ENCODE measurements at places on chromosomes 13 and 19. TPM values are rescaled to one million over a fixed set of nuclear protein-coding genes. Genes with fewer than 3 reads are reported as not detected.
A peak's percentile ranks its signal among the peaks of the same experiment; 100 is the strongest.

The TEX26 gene
- total RNA-seq: not detected

The PROZ gene
- total RNA-seq: not detected

The COL4A1 gene
- 43.7 TPM for total RNA-seq

The URAD gene
- total RNA-seq: not detected

The KLK15 gene
- total RNA-seq: not detected

The MAP1S gene
- total RNA-seq: 19.3 TPM

The MBD3L3 gene
- not detected for total RNA-seq

The ZNF431 gene
- total RNA-seq: 10.1 TPM

The RNF113B gene
- total RNA-seq: not detected

The HS6ST3 gene
- total RNA-seq: 0.36 TPM

The CBARP gene
- 3.1 TPM for total RNA-seq

The ERICH4 gene
- total RNA-seq: not detected

The CEACAM4 gene
- total RNA-seq: not detected

The RCBTB2 gene
- total RNA-seq: 7.0 TPM

- DNase-seq: no peak
Observed at GRCh38 chr13:20550799-20551198, 16.2 kb upstream of the IFT88 start.

- DNase-seq: no peak
Observed at GRCh38 chr13:88303605-88304004, 632.4 kb downstream of the SLITRK5 start.

DNA sequence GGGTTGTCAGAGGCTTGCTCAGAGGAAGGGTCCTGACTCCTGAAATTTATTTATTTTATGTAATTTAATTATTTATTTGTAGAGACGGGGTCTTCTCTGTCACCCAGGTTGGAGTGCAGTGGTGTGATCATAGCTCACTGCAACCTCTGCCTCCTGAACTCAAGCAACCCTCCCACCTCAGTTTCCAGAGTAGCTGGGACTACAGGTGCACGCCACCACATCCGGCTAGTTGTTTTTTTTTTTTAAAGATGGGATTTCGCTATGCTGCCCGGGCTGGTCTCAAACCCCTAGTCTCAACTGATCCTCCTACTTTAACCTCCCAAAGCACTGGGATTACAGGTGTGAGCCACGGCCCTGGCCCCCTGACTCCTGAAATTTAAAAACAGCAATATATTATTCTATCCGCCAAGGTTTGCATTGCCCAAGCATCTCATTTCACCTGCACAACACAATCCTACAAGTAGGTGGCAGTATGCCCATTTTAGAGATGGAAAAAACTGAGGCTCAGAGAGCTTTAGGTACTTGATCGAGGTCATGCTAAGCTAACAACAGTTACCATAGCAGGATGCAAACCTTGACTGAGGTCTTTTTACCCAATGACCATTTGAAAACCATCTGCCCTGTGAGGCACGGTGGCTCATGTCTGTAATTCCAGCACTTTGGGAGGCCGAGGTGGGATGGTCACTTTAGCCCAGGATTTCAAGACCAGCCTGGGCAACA, 18.1 kb downstream of the ARHGEF18 start:
- DNase-seq: peak; percentile 50

DNA sequence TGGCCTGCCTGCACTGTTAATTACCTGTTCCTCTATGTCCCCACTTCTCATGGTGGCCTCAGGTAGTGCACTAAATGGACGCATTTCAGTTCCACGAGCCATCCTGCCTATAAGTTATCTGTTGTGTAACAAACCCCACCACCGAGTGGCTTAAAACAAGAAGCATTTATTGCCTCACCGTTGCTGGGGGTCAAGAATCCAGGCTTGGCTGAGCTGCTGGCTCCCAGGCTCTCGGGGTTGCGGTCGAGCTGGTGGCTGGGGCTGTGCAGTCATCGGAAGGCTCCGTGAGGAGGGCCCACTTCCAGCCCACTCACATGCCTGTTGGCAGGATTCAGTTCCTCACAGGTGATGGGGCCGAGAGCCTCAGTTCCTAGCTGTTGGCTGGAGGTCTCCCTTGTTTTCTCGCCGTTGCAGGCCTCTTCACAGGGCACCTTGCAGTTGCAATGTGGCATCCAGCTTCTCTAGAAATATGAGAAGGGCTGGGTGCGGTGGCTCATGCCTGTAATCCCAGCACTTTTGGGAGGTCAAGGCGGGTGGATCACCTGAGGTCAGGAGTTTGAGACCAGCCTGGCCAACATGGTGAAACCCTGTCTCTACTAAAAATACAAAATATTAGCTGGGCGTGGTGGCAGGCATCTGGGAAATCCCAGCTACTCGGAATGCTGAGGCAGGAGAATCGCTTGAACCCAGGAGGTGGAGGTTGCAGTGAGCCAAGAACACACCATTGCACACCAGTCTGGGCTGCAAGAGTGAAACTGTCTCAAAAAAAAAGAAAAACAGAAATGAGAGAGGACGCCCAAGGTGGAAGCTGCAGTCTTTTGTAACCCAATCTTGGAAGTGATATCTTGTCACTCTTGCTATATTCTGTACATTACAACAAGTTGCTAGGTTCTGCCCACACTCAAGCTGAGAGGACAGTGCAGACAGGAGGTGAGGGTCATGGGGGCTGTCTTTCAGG, 6.5 kb upstream of the PTOV1 start:
- DNase-seq: no peak

DNA sequence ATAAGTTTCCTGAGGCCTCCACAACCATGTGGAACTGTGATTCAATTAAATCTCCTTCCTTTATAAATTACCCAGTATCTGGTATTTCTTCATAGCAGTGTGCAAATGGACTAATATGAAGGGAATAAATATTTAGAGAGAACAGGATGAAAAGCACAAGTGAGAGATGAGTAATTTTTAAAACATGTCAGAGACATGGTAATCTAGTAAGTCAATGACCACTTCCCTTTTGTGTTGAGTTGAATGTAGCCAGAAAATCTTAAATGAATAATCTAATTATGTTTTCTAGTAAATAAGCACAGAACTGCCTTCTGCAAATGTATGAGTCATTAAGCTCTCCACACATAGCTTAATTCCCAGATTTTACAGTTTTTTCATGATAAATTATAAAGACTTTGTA, 524.1 kb upstream of the SLITRK5 start:
- no peak for DNase-seq

DNA sequence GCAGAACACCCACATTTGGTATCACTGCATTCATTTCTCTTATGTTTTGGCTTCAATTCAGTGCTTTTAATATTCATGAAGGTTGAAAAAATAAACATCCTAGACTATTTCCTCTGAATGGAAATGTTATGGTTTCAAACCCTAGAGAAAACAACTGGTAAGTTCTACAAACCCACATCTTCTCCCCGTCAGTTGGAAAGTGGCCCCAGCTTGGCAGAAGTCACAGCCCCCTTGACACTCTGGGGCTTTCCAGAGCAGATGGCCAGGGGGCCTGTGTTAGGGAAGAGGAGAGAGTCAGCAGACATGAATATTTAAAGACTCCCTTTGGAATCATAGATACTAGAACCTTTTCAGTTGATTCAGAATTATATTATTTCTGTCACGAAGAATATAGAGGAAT, 123.9 kb downstream of the SHISA2 start:
- DNase-seq: no peak

- no peak for DNase-seq
Observed at GRCh38 chr13:41461527-41462139, 4.3 kb downstream of the RGCC start.

- DNase-seq: peak; percentile 58
Observed at GRCh38 chr19:42295831-42296525, 6.0 kb upstream of the PRR19 start.

DNA sequence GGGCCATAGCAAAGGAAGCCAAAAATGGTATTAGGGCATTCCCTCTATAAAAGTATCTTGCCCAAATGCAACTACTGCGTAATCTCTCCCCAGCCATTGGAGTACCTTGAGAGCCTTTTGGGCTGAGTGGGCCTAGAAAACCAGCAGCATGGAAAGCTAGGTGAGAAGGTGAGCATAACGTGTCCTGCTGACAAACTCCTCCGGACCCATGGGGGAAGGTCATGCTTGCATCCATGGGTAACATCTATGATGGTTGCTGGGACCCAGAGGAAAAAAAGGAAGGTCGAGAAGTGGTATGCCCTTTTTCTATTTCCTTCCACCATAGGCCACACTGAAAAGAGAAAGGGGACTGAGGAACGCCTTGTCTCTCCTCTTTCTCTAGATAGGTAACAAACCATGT, 57.4 kb downstream of the ZNF728 start:
- DNase-seq: peak; percentile 9

DNA sequence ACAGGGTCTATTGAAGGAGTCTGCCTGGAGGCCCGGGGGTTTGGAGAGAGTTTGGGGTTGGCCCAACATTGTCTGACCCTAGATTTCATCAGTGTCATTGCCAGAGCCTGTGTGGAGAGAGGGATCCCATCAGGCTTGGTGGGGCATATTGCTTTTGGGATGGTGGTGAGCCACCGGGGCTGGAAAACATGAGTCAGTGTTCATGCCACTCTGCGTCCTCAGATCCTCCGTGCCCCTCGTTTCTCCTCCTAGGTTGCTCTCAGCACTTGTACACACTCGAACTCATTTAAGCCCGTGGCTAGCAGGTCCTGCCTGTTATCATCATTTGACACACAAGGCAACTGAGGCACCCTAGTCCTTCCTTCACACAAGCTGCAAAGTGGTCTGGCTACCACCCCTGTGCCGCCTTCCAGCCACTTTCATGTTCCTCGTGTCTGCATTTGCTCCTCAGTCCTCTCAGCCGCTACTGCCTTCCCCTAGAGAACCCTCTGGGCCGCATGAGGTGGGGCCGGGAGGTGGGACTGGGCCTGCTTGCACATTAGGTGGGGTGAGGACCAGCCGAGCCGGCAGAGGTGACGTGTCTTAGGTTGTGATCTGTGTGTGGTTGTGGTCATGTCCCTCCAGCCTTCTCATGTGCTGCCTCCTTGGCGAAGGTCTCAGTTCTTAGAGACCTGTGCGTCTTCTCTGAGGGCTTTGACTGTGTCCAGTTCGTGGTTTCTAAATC, 3.6 kb downstream of the NACC1 start:
- no peak for DNase-seq

DNA sequence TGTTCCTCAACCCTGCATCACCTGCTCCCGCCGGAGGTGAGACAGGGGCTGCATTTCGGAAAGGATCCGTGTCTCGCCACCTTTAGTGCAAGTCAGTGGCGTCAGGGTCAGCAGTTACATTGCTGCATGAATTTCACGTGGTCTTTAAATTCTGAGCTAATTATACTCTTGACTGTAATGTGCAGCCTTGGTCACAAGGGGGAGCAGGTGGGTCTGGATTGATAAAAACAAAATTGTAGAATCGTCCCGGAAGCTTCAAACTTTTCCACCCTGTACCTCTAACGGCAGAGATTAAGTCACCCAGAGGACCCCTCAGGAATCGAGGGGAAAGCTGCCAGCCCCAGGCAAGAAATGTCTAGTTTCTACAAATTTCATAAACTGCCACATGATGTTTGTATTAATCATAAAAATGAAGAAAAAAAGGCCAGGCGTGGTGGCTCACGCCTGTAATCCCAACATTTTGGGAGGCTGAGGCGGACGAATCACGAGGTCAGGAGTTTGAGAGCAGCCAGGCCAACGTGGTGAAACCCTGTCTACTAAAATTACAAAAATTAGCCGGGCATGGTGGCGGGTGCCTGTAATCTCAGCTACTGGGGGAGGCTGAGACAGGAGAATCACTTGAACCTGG, 20.2 kb downstream of the BBC3 start:
- DNase-seq: peak; percentile 91

GRCh38 chr19:14890643-14891379, 4.9 kb upstream of the OR7A17 start:
- no peak for DNase-seq

GRCh38 chr13:110352735-110353134, 45.7 kb downstream of the COL4A2 start:
- DNase-seq: no peak

DNA sequence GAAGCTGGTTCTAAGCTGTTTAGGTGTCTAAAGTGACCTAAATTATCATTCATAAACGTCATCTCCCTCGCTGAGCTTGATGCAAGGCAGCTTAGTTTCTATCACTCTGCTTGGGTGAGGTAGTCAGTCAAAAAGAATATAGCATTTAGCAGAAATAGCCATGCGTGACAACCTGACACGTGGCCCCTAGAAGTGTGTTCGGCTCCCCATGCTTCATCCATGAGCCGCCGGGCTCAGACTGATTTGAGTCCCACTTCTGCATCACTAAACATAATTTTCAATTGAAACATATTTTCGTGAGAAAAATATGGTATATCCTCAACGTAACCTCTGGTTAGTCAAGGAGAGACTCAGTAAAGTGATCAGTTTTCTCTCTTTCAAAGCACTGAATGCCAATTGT, 459.8 kb downstream of the IRS2 start:
- no peak for DNase-seq

- DNase-seq: no peak
Observed at GRCh38 chr19:30762651-30763050, 390.5 kb downstream of the ZNF536 start.

DNA sequence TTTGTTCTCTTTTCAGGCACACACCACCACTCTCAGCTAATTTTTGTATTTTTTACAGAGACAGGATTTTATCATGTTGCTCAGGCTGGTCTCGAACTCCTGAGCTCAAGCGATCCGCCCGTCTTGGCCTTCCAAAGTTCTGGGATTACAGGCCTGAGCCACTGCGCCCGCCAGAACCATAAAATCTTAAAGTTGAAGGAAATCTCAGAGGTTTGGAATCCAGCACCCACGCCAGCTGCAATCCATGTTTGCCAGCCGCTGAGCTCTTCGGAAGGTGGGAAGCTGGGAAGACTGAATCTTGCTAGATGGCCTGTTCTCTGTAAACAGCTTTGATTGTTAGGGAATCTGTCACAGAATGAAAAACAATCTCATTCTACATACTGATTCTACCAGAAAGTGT, 38.5 kb downstream of the SPATA13 start:
- DNase-seq: peak; percentile 37

DNA sequence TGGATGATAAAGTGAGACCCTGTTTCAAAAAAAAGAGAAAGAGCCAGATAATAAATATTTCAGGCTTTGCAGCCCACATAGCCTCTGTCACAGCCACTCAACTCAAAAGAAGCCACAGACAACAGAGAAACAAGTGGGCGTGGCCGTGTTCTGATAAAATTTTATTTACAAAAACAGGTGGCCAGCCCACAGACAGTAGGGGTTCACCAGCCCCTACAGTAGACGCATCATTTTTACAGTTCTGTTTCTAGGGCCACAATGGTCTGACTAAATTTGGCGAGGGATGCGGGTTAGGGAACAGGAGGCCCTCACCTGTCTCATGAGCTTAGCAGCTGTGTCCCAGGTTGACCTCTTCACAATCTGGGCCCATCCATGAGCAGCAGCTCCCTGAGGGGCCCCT, 59.5 kb downstream of the ARHGEF18 start:
- no peak for DNase-seq
